ENCODE measurements at places on chromosomes 12 and 14.

- DNase-seq, result no peak
These were observed 226.6 kb upstream of the EGLN3 start for GRCh38 chr14:34177466-34177865.

GRCh38 chr12:49524660-49525324 lies 14.0 kb upstream of the KCNH3 start:
- DNase-seq, result no peak

GRCh38 chr12:25740617-25741016 lies 187.5 kb upstream of the LMNTD1 start:
- DNase-seq, result no peak

GRCh38 chr12:51391283-51392123 lies at the start of gene GALNT6:
Gene GALNT6 (minus strand): TSS chr12:51391406. CDS start chr12:51379781, 11,625 bp downstream.
- no peak for DNase-seq

DNA sequence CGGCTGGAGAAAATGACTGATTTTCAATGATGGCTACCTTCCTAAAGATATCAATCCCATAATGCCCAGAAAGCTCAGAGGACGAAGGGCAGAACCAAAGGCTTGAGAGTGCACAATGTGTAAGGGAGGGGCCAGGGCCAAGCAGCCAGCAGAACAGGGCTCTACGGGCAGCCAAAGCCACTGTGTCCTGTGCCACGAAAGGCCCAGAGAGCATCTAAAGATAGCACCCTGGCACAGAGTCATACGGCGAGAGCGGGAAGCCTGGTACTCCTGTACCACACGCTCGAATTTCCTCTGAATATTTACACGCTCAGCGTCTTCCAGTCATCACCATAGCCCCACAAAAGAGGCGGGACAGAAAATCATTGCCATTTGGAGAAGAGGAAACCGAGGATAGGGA lies 39.5 kb downstream of the PRMT8 start:
- DNase-seq, result no peak
